ENCODE measurements at places on chromosomes 7 and 10. TPM values are rescaled to one million over a fixed set of nuclear protein-coding genes. Genes with fewer than 3 reads are reported as not detected.

Gene ZPBP
- total RNA-seq: not detected

GRCh38 chr7:71739520-71740173, 607.7 kb downstream of the GALNT17 start:
- DNase-seq: no peak

DNA sequence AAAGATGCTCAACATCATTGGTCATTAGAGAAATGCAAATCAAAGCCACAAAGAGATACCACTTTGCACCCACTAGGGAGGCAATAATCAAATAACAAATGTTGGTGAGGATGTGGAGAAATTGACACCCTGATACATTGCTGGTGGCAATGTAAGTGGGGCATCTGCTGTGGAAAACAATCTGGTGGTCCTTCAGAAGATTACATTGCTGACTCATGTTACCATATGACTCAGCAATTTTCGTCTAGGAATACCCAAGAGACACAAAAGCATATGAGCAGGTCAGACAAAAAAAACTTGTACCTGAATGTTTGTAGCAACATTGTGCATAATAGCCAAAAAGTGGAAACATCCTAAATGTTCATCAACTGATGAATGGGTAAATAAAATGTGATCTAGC, 4.9 kb upstream of the CLDN3 start:
- no peak for DNase-seq

- DNase-seq: no peak
These were observed 34.9 kb upstream of the PTF1A start for GRCh38 chr10:23157239-23157681.

Data from posterior vena cava (tissue), 2 donors.